Right lung (tissue), 10 donors: ENCODE measurements at places on chromosomes 2 and 18. TPM values are rescaled to one million over a fixed set of nuclear protein-coding genes. Genes with fewer than 3 reads are reported as not detected.

Gene CABLES1
- 82.1 TPM for polyA plus RNA-seq

Gene AGXT
- 0.23 TPM for polyA plus RNA-seq

DNA sequence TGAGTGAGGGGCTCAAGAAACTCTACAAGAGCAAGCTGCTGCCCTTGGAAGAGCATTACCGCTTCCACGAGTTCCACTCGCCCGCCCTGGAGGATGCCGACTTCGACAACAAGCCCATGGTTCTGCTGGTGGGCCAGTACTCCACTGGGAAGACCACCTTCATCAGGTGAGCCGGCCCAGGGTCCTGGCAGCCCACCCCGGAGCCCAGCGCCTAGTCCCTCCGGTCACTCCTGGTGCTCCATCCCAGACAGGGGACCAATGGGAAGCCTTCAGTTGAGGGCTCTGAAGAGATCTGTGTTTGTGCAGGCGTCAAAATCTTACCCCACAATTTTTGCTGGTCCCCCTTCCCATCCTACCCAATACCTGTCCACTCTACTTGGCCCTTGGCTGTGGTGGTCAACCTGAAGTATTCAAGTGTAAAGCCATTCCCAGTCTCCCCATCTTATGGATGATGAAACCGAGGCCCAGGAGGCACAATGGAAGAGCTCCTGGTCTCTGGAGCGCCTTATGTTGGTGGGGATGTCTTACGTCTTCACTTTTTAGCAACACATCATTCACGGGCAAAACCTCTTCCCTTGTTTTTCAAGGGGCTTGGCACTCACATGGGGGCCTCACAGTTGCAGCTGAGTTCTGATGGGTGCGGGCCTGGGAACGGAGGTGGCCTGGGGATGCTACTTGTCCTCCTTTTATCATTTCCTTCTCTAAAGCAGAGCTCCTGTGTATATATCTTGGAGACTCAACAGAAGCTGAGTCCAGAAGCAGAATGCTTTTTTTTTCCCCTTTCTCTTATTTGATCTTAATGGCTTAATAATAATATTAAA lies 941 bp downstream of the EHD3 start:
- DNase-seq, result no peak

Gene HJURP
- 17.2 TPM for polyA plus RNA-seq

GRCh38 chr18:51082571-51083267 lies 52.7 kb downstream of the SMAD4 start:
- DNase-seq, result no peak

- DNase-seq, result no peak
Observed at GRCh38 chr2:174334781-174335251, at the start of gene SP9. Gene SP9 (plus strand): TSS chr2:174334954. CDS start chr2:174335093, 139 bp downstream.

DNA sequence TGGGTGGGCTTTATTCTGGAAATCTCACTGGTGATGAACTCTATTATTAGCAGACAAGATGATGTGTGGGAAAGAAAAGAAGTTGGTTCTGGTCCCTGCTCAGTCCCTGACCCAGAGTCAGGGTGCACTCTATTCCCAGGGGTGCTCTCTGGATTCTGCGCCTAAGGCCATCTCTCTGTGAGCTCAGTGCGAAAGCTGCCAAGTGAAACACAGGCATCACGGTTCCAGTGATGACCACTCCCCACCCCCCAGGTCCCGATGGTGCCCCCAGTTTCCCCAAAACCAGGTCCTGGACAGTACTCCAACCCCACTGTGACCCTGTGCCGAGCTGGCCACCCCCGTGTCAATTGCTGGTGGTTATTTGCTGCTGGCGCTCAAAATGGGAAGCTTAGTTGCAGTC lies 30.1 kb downstream of the RHOB start:
- no peak for DNase-seq

GRCh38 chr2:147546109-147546508 lies 298.7 kb upstream of the ACVR2A start:
- no peak for DNase-seq

- no peak for DNase-seq
Observed at GRCh38 chr2:170512266-170512665, 202.9 kb upstream of the SP5 start.

DNA sequence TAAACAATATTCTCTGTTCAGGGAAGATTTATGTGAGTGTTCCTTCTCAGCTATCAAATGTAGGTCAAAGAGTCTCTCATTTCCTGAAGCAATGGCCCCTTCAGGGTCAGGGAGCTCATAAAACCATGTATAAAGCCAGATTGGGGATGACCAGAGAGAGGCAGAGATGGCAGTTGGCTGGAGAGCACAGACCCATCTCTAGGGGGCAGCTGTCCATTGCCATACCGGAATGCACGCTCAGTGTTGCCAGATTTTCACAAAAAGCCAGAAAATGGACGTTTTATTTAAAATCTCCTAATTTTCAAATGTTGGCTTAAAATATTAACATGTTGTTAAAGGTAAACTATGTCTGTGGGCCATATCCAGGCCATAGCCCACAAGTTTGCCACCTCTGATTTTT lies 1920.7 kb upstream of the CELF4 start:
- DNase-seq, result no peak

DNA sequence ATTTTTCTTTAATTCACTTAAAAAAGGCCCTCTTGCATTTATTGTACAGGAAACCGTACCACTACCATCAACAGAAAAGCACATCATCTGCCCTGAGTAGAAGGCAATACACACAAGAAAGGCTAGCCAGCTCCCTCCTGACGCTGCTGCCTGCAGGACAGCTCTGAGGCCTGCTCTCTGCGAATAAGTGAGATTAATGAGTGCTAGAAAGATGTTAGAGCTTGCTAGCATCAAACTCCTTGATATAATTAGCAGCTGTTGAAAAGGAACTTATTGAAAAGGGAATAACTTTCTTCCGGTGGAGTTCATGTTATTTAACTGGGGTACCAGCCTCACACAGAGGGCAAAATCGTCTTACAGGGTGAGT lies 56.1 kb downstream of the INHBB start:
- no peak for DNase-seq
